ENCODE measurements at places on chromosomes 4 and X. TPM values are rescaled to one million over a fixed set of nuclear protein-coding genes. Genes with fewer than 3 reads are reported as not detected.

- peak; percentile 8 for DNase-seq
These were observed 114.9 kb upstream of the TEX13D start for GRCh38 chrX:124217304-124218251.

DNA sequence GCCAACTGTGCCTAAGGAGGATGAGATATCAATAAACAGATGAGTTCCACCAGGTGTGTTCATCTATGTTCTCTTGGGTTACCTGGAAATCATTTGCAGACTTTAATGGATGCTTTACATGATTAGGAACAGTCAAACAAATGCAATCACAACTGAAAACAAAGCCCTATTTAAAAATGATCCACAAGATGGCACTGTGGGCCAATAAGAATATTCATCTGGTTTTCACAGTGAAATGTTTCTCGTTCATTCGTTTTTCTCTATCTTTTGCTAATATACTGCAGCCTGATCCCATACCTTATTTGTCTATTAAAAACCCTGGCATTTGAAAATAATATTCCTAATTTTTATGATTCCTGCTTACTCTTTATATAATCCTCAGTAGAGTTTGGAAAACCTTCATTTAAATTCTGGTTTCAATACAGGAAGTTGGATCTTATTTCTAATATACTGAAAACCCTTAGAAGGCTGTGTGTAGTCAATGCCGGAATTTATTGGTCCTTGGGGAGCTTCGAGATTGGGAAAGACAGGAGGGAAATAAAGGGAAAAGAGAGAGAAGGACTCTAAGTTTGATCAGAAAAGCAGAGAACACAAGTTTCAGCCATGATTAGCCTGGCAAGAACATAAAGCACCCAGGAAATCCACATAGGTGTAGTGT is 63.8 kb upstream of the TAPT1 start:
- DNase-seq = peak; percentile 8

- DNase-seq = no peak
These were observed 58.0 kb upstream of the ZC4H2 start for GRCh38 chrX:65034292-65034667.

DNA sequence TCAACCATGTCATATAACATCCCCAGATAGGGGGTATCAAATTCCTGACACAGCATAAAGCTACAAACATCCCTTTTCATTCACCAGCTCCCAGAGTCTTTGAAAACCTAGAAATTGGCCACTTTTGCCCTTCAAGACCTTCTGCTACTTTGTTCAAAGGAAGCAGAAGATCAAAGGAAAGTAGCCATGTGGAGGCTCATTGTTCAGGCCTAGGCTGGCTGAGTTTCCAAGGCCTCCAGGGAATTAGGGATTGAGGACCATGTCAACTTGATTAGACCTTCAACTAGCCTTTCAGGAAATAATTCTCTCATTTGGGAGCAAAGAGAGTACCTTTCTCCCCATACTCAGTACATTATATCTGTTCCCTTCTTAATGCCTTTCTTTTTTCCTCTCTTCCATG is 66.8 kb upstream of the ATXN3L start:
- DNase-seq = no peak

- DNase-seq = no peak
These were observed 168.1 kb downstream of the DHX15 start for GRCh38 chr4:24416293-24416692.

Gene ASB5
- not detected for total RNA-seq

Gene NKX3-2
- 0.26 TPM for total RNA-seq

Gene PCDH10
- 0.26 TPM for total RNA-seq

Gene PDZD4
- 2.6 TPM for total RNA-seq

Measured in body of pancreas (tissue), 4 donors.